Left forelimb (tissue), 1 donor: ENCODE measurements at places on chromosomes 3 and 15.

GRCh38 chr3:42711491-42712343, 9.1 kb upstream of the HHATL start:
- DNase-seq: peak; percentile 52

DNA sequence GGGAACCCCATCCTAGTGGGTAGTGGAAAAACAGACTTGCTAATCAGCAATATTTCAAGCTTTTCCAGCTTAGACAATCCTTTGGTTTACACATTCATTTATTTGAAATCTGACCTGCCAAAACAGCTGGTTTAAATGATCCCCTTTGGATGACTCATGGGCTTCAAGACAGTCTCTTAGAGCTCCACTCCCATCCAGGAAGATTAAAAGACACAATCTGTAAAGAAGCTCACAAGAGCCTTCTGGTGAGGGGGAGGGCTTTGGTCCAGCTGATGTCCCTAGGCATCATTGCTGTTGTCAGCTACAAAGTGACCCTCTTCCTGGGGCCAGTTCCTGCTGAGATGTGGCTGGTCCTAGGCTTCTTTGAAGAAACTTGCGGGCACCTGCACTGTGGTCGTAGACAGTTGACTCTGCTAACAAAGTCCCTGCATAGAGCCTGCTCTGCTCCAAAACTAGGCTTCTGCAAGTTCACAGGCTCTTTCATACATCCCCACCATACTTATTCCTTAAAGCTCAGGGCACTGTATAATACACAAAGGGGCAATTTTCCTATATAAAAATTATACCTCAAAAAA, 73.7 kb downstream of the IGSF11 start:
- DNase-seq: no peak

DNA sequence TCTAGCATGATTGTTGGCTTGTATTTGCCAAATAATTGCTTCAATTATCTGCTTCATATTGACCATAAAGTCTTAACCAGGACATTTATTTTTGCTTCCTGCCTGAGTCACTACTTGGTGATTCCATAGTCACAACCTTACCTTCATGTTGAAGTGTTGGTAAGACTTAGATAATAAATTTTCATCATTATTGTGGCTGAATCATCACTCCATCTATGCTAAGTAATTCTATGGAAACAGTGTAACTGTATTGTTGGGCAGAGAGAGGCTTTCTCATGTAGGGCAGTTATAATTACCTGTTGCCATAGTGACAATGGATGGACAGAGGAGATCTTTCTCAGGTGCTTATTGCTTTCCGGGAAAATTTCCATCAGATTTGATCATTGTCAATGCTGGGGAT, 330.7 kb upstream of the LRRC3B start:
- DNase-seq: no peak

- DNase-seq: no peak
These were observed 35.2 kb downstream of the NCEH1 start for GRCh38 chr3:172675441-172676193.

DNA sequence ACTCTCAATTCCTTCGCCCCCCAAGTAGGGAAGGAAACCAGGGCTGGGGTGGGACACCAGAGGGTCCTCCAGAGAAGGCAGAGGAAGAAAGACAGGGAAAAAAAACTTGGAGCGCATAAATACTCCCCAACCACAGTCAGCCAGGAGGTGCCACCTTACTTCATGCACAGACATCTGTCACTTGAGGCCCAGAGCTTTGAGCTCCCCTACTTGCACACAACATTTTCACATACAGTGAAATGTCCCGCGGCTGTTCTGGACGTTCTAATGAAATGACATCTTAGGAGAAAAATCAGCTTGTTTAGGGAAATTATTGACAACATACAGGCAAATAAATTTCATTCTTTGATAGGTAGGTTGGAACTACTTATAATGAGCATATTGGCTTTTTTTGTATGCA, 113.0 kb downstream of the LIPC start:
- no peak for DNase-seq

DNA sequence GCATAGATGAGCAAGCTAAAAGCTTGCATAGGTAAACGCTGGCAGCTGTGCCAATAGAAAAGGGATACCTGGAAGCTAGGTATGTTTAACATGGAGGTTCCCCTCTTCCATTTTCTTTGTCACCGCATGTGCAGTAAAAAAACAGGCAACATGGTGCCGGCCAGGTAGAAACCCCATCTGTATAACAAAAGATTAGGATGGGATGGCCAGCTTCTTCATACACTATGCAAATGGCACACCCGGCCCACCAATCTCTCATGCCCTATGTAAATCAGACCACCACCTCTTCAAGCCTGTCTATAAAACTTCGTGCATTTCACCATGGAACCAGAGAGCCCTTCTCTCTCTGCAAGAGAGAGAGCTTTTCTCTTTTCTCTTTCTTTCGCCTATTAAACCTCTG, 224.3 kb upstream of the P2RY1 start:
- DNase-seq: no peak
